ENCODE measurements at places on chromosomes 6 and 20.

GRCh38 chr20:23111307-23111943 is 25.3 kb upstream of the CD93 start:
- no peak for DNase-seq

DNA sequence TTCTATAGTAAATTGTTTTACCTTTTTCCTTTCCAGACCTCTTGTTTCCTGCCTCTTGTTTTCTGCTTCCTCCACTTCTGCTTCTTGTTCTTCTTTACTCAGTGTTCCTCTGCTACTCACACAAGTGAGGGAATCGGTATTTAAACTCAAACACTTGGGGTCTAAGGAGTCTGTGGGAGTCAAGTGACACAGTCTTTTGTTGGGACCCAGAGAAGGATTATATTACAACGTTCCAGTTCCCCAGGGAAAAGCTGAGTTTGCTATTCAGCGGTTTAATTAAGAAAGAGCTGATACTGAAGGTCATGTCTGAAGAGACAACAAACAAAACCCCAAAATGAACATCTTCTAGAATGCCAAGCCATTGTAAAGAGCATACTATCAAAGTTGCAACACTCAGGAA is 107.8 kb upstream of the CITED2 start:
- peak; percentile 14 for DNase-seq

GRCh38 chr6:169975286-169975685 is 223.9 kb downstream of the ERMARD start:
- no peak for DNase-seq

GRCh38 chr20:14932040-14932439 is 594.6 kb upstream of the FLRT3 start:
- no peak for DNase-seq

DNA sequence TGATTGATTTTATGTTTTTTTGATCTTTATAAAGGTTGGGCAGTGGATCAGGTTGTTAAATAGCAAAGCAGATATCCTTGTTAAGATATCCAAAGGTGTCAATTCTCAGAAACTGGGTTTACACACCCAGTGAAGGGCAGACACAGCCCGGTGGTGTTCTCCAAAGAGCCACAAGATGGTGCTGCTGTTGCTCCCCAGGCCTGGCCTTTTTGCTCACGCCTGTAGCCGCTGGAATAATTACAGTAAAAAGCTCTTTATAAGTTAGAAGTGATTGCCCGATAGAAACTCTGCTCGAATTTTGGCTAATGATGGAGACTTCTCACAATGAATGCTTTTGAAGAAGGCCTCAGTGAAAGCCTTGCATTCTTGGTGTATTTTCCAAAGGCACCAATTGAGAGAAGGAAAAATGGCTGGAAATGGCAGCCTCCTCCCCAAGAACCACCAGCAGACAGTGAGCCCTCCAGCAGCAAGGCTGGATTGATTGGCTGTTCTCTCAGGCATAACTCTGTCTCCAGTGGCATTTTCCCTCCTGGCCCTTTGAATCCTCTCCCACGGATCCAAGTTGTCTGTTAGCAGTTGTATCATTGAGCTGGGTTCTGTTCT is 120.5 kb upstream of the CHD6 start:
- DNase-seq: peak; percentile 48

- peak; percentile 44 for DNase-seq
Measured at GRCh38 chr6:30687659-30688431, 1.4 kb upstream of the PPP1R18 start.

- peak; percentile 47 for DNase-seq
Measured at GRCh38 chr6:39088331-39088730, 26.7 kb downstream of the SAYSD1 start.

- no peak for DNase-seq
Measured at GRCh38 chr6:24554474-24554873, 59.7 kb downstream of the ALDH5A1 start.

DNA sequence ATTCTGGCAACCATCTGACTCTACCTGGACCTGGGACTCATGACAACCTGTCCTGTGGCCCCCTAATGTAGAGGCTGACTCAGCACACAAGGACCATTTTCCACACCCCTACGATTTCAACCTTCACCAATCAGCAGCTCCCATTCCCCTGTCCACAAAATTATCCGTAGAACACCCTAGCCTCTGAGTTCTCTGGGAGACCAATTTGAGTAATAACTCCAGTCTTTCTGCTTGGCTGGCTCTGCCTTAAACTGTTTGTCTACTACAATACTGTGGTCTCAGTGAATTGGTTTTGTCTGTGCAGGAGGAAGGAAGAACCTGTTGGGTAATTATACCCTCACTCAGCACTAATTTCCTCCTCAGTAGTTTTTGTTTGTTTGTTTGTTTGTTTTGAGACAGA is 99.3 kb upstream of the MRPS10 start:
- DNase-seq: no peak

- no peak for DNase-seq
Measured at GRCh38 chr20:21393816-21394519, 3.4 kb downstream of the NKX2-4 start.

- peak; percentile 72 for DNase-seq
Measured at GRCh38 chr6:650098-650497, 6.8 kb downstream of the HUS1B start.

DNA sequence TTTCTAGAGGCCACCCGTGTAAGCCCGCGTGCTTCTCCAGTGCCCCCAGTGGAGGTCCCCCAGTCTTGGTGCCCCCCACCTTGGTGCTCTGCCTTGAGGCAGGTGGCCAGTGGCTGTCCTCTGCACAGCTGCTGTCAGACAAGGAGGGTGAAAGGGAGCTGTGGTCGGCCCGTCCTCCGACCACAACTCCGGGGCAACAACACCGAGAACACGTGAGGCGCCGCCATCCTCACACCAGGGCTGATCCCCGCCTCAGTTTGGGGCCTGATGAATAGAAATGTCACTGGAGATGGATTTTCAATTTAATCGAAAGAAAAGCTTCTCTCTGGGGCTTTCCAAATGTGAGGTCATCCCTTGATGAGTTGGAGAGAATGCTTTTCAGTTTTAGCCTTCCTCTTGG is 304.6 kb downstream of the CDH4 start:
- peak; percentile 3 for DNase-seq

DNA sequence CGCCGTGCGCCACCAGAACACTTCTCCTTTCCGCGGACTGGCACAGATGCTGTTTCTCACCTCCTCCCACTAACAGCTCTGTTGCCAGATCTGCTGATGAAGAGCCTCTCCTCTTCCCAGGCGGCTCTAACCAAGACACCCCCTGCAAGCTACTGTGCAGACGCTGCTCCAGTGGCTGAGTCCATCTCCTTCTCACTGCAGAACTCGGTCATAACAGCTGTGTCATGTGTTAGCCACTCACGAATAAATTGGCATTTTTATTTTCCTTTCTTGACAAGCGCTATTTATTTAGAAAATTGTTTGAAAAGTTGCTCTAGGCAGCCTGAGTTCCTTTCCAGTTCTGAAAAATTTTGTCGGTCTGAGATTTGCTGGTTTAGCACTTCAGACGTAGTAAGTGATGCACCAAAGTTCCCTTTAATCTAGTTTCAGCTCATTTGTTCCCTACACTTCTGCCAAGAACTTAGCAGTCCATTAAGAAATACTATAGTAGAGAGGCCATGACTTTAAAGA is 12.8 kb upstream of the PLEKHG1 start:
- no peak for DNase-seq

GRCh38 chr6:41061196-41061726 is 8.3 kb downstream of the APOBEC2 start:
- no peak for DNase-seq

DNA sequence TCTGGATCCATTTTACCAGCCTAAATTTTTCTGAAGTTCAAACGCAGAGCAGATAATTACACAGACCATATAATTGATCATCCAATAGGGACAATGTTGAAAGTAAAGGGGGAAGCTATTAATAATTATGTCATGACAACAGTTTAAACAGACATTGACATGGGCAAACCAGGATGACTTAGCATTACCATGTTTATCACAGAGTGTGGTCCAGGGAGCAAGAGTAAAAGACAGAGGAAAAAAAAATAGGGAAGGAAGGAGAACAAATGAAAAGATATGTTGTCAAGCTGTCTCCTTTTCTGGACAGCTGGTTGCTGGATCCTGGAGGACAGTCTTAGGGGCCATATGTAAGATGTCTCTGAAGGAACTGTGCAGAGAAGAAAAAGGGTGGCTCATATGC is 69.4 kb upstream of the FBXL4 start:
- no peak for DNase-seq

DNA sequence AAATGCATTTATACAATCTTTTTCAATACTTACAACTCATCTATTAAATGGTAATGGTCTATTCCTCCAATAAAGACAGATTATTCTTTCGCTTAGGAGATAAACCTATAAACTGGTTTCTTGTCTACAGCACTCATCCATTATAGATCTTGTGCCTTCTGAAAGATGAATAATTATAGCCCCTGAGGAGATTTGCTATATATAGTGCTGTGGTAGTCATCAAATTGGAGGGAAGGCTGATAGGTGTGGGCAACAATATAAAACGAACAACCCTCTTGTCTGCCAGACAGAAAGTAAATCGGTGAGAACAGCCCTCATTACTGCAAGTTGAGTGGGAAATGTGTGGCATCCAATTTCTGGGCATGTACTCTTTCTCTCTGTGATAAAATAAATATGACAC is 292.5 kb upstream of the CNR1 start:
- DNase-seq: no peak

GRCh38 chr6:99079058-99079457 is 131.3 kb upstream of the FBXL4 start:
- DNase-seq: no peak

- no peak for DNase-seq
Measured at GRCh38 chr6:109503327-109504224, 20.6 kb upstream of the ZBTB24 start.

DNA sequence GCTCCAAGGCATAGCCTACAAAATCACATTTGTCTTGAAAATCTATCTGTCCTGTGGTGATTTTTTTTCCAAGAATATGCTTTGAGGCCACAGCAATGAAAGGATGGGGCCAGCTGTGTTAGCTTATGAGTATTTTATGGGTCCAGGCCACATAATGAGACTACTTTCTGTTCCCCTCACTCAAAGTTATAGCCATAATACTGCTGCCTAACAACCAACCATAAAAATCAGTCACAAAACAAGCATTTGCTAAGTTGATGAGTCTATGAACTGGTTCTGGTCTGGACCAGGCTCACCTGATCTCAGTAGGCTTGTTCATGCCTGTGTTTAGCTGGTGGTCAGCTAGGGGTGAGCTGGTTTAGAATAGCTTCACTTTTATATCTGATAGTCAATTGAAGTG is 192.5 kb upstream of the PLCB4 start:
- no peak for DNase-seq

- peak; percentile 5 for DNase-seq
Measured at GRCh38 chr20:61560361-61560853, 308.3 kb downstream of the CDH4 start.

GRCh38 chr20:11728937-11729336 is 188.8 kb upstream of the BTBD3 start:
- no peak for DNase-seq

GRCh38 chr20:31801508-31801907 is 17.6 kb upstream of the MYLK2 start:
- no peak for DNase-seq

GRCh38 chr6:30006170-30007131 is 54.6 kb upstream of the POLR1H start:
- DNase-seq: no peak

DNA sequence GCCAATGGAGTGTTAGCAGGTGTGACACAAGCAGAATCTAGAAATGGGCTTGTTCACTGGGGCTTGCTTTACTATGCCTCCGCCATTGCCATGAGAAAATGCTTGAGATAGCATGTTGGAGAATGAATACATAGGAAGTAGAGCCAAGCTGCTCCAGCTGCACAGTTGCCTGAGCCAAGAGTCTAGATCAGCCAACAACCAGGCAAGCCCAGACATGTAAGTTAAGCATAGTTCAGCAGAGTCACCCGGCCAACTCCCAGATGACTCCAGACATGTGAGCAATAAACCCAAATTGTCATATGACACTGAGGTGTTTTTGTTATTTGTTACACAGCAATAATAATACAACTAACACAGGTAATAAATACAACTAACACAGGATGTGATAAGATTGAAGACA is 167.9 kb downstream of the HAO1 start:
- peak; percentile 69 for DNase-seq

- DNase-seq: no peak
Measured at GRCh38 chr6:152119831-152120230, 312.3 kb downstream of the ESR1 start.

- no peak for DNase-seq
Measured at GRCh38 chr6:62492192-62492822, 206.3 kb upstream of the KHDRBS2 start.

GRCh38 chr6:21187485-21187884 is 406.1 kb upstream of the SOX4 start:
- DNase-seq: no peak

DNA sequence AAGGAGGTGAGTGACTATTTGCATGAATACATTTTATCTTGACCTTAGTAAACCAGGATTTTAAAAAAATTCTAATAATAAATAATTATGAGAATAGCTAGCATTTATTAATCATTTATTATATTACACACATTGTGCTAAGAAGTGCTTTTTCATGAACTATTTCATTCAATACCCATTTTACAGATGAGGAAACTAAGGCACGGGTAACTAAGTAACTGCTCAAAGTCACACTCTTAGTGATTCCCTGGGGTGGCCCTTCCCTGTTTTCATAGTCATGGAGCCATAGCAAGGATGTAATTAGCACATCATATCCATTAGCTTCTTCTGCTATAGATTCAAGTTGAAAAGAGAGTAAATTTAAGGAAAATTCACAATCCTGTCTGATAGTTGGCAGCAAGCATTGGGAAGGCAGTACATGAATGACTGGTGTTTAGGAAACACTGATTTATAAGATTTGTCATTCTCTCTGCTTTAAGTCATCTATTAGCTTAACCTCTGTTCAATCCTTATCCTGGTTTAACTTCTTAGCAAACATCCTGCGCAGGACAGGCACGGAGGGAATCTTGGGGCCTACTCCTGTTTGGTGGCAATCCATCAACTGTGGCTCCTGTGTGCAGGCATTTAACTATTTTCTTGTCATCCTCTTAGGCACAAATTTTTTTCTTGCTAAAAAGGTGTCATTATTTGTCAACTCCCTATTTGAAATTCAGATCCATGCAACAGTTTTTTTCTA is 68.3 kb downstream of the RIN2 start:
- no peak for DNase-seq

- DNase-seq: no peak
Measured at GRCh38 chr6:113755449-113756289, 101.5 kb upstream of the MARCKS start.

- DNase-seq: no peak
Measured at GRCh38 chr6:142947714-142948480, 2.9 kb upstream of the HIVEP2 start.

- DNase-seq: no peak
Measured at GRCh38 chr20:58094160-58094559, 134.3 kb downstream of the ANKRD60 start.

DNA sequence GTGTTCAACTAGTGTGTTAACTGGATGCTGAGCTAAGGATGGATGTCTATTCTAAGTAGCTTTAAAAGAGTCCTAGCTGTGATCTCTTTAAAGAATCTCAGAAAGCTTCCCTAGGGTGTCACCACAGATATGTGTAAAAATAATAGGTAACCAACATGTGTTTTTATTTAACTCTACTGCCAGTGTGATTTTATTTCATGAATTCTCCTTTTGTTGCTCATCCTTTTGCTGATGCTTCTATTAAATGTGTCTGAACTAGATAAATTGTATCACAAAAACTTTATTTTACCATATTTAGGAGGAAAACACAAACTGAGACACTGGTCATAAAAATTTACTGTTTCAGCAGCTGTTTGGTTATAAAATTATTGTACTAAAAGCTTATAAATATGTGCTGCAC is 809.4 kb upstream of the CITED2 start:
- peak; percentile 9 for DNase-seq
